CD4-positive, alpha-beta T cell (primary cell): ENCODE measurements at places on chromosomes 16 and 17. TPM values are rescaled to one million over a fixed set of nuclear protein-coding genes. Genes with fewer than 3 reads are reported as not detected.

Gene TM4SF5
- total RNA-seq: not detected

GRCh38 chr16:19375561-19376158 is 42.0 kb upstream of the TMC5 start:
- peaks cover 5% of the 10 kb centered on the region for H3K4me1 ChIP-seq
- no peak overlapping the region for H3K4me3 ChIP-seq
- H3K27ac ChIP-seq: no peak overlapping the region
- no peak for DNase-seq
- no peaks in the 10 kb centered on the region for H3K27me3 ChIP-seq

GRCh38 chr16:57446531-57447185 is 527 bp downstream of the CIAPIN1 start:
- H3K4me3 ChIP-seq: peak overlapping the region; percentile 96
- H3K27me3 ChIP-seq: no peaks in the 10 kb centered on the region
- peak; percentile 40 for DNase-seq
- peaks cover 12% of the 10 kb centered on the region for H3K36me3 ChIP-seq

- no peak overlapping the region for H3K27ac ChIP-seq
- H3K27me3 ChIP-seq: no peaks in the 10 kb centered on the region
- H3K4me1 ChIP-seq: no peaks in the 10 kb centered on the region
Measured at GRCh38 chr16:49096176-49096945, 185.3 kb downstream of the CBLN1 start.

DNA sequence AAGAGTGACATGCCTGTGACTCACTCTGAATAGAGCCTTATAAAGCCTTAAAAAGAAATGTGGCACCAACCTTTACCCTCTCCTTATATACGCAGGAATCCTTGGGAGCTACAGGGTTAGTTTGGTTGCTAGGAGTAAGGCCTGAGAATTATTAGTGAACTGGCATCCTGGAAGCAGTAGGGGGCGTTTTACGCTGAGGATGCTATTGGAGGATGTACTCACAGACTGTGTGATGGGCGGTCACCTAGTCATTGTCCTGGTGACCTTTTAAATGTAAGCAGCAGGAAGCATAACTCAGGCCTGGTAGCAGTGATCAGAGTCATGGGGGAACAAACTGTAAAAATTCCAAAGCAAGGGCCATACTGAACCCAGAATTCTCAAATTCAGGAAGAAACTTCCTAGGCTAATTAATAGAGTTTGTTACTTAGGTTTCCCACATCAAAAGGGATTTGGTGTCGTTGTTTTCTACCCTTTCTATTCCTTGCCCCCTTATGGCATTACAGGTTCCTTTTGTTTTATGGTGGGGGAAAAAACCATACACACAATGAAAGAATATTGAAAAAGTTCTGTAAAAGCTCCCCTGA is 153.8 kb downstream of the SNX11 start:
- peaks cover 22% of the 10 kb centered on the region for H3K36me3 ChIP-seq
- H3K4me1 ChIP-seq: no peaks in the 10 kb centered on the region
- no peak overlapping the region for H3K27ac ChIP-seq
- no peaks in the 10 kb centered on the region for H3K27me3 ChIP-seq
- no peak overlapping the region for H3K4me3 ChIP-seq
- DNase-seq: no peak

Gene GCGR
- total RNA-seq: not detected

Gene KRTAP3-3
- total RNA-seq: not detected

DNA sequence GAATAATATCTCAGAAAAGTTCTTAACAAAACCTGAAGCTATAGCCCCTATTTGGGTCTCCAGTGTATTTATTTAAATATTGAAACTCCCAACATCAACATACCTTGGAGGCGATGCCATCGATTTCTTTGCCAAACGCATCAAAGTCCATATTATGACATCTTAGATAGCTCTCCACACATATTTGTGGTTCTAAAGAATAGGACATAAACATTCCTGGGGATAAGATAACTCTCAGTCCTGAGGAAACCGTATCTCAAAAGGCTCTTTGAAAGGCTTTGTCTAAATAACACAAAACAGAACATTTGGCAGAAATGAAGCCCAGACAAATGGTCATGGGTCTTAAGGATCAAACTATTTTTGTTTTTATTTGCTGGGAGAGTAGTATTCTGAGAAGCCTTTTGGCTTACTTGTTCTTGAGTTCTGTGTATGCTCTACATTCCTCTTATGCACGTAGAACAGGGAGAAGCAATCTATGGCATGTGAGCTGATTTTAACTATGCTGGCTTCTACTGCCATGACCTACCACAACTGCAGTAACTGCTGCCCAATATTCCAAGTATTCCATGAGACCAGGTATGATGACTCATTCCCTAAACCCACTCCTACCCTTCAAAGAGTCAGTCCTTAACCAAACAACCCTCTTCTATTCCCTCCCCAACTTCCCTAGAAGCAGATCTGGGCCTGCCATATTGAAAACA is 279.0 kb upstream of the ZFHX3 start:
- no peak overlapping the region for H3K27ac ChIP-seq
- no peaks in the 10 kb centered on the region for H3K4me1 ChIP-seq
- no peaks in the 10 kb centered on the region for H3K27me3 ChIP-seq
- H3K36me3 ChIP-seq: no peaks in the 10 kb centered on the region
- no peak overlapping the region for H3K4me3 ChIP-seq
